A549 treated with DMSO at 1 μM for 4 hours (cell line): ENCODE measurements at places on chromosomes 2 and 18. TPM values are rescaled to one million over a fixed set of nuclear protein-coding genes. Genes with fewer than 3 reads are reported as not detected.

The FZD7 gene
- total RNA-seq = 5.9 to 8.4 TPM (median 7.4 TPM) in 5 replicates

The SPDYA gene
- total RNA-seq = 0.15 to 0.39 TPM (median 0.20 TPM) in 5 replicates

The KCNG2 gene
- total RNA-seq = not detected in 5 replicates

The COL3A1 gene
- total RNA-seq = 0.22 to 0.26 TPM (median 0.25 TPM) in 5 replicates

The REG1B gene
- not detected in 5 replicates for total RNA-seq

The MYO7B gene
- 0.11 to 0.17 TPM (median 0.14 TPM) in 5 replicates for total RNA-seq

The KCNK3 gene
- 1.2 to 1.6 TPM (median 1.4 TPM) in 5 replicates for total RNA-seq

The CDK15 gene
- total RNA-seq = not detected in 5 replicates

The IL37 gene
- not detected in 5 replicates for total RNA-seq

The MPP4 gene
- total RNA-seq = 0.08 TPM in 2 of 5 replicates, not detected in the others
